Immature natural killer cell (primary cell): ENCODE measurements at places on chromosomes 5 and 9.

GRCh38 chr9:120312031-120312430, 267.9 kb downstream of the CDK5RAP2 start:
- no peak for DNase-seq

DNA sequence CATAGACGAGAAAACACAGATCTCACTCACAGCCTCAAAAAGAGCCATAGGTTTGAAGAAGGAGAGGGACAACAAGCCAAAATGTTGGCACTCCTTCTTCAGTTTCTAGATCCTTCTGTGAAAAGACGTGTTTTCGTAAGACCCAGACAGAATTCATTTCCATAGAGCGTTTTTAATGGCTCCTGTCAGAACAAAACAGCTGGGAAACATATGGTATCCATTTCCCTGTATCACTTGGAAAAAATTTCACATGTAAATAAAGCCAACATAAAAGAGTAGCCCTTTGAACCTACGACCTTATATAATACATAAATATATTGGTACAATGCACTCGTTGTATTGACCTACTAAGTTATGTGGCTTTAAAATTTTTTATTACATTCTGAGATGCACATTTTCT, 108.1 kb downstream of the SNCAIP start:
- no peak for DNase-seq

DNA sequence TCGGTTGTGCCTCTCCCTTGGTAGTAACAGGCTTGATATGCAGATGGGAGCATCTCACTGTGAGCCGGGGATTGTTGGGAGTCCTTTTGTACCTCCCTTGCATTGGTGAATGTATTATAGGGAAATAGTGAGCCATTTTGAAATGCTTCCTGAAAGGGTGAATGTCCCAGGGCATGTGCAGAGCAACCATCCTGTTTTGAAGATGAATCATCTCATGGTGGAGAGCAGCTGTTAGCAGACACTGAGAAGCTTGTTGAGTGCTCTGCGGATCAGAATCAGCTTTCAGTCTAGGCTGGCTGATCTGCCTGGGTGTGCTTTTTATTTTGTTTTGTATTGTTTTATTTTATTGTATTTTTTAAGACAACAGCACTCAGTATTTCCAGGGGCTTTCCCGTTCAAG, 29.7 kb downstream of the SLC36A1 start:
- no peak for DNase-seq

- DNase-seq, result no peak
Observed at GRCh38 chr5:24407466-24407865, 237.3 kb downstream of the CDH10 start.
